Activated CD4-positive, alpha-beta T cell treated with anti-CD3 and anti-CD28 coated beads for 48 hours (primary cell): ENCODE measurements at places on chromosomes 3 and 15.

GRCh38 chr15:68205954-68206539, 915 bp upstream of the CALML4 start:
- DNase-seq = no peak

GRCh38 chr3:66195347-66195783, 25.4 kb upstream of the SLC25A26 start:
- peak; percentile 31 for DNase-seq

DNA sequence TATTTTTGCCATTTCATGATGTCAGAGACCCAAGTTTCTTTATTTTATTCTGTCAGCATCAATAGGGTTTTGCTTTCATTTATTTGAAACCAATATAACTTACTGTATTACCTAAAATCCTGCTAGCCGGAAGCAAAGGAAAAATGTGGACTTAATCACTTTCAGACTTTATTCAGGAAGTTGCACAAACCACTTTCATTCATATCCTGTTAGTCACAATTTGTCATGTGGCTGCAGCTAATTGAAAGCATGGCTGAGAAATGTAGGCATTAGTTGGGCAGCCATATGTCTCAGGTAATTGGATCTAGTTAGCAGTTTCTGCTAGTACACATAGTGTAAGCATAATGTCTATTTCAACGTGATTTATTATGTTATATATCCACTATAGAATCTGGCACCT, 462.3 kb upstream of the SGO1 start:
- no peak for DNase-seq

DNA sequence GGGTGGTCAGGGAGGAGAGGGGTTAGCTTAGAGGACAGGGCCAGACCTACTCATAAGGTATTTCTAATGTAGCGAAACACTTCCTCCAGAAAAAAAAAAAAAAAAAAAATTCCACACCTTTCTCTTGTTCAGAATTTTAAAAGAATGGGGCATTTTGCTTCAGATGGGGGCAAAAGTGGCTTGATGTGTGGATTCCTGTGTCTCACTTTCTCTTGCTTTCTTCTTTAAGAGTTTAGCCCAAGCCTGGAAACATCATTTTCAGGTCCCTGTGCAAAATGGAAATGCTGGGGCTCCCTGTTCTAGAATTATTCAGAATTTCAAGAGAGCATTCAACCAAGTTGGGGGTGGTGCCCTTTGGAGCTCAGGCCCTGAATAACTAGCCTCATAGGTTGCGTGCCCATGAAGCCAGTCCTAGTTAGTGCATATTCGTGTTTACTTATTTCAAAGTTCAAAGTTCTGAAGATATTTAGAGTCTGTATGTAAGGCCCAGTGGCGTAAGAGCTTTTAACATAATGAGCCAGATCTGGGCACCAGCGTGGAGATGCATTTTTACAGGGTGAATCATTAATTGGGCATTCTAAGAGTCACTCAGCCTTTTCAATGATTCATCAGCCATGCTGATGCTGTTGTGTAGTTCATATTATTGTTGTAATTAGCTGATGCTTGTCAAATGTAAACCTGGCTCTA, 104.5 kb downstream of the RPLP1 start:
- DNase-seq = no peak

DNA sequence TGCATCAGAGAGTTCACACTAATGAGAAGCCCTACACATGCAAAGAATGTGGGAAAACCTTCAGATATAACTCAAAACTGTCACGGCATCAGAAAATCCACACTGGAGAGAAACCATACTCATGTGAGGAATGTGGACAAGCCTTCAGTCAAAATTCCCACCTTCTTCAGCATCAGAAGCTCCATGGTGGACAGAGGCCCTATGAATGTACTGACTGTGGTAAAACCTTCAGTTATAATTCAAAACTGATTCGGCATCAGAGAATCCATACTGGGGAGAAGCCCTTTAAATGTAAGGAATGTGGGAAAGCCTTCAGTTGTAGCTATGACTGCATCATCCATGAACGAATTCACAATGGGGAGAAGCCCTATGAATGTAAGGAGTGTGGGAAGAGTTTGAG, 10.2 kb downstream of the ZNF619 start:
- no peak for DNase-seq

GRCh38 chr15:92123962-92124656, 269.6 kb upstream of the ST8SIA2 start:
- no peak for DNase-seq

DNA sequence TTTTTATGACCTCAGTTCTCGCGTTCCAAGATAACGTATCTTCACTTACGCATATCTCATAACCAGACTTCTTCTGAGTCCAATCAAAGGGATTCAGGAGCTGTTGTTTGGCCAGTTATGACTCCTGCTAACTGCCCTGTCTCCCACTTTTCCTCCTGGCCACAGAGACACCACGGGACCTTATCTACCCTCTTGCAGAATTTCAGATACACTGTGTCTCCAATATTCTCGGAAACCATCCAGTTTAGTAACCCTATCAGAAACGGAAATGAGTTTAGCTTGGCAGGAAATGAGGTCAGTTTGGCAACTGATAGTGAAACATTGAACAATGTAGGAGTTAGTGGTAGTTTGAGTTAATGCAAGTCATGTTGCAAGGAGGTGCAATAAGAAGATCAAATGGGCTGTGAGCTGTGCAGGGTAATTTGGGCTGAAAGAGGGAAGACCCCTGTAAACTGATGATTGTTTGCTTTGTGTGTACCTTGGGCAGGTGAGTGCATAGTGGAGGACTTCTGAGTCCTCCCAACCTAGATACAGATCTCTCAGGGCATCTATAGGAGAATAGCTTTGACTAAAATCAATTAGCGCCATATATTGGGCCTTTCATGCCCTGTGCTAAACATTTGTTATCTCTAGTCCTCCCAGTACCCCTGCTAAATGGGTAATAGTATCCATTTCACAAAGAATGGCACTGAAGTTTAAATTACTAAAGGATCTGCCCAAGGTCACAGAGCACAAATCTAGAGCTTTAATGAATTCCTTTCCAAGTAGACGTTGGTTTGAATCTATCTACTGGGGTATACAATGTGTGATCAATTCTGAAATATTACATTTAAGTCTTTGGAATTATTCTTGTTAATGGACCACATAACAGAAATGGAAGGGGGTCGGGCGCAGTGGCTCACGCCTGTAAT, 41.3 kb upstream of the PIK3CB start:
- DNase-seq = no peak

DNA sequence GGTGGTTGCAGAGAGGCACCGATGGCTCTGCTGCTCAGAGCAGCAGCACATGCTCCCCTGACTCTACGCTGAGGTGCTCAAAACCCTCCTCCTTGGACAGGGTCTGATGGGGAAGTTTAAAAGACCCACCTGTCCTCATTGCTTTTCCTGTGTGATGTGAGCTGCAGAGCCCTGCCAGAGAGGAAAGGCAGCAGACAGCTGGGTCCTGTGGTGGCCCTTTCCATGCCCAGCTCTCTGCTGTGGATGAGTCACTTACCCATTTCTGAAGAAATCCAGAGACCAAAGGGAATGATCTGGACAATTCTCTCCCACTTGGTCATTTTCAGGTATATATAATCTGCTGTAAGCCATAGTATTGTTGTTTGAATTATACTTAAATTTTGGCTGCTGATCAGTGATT, 121.7 kb downstream of the CHDH start:
- DNase-seq = no peak

- no peak for DNase-seq
Observed at GRCh38 chr3:140821493-140821892, 120.1 kb upstream of the SLC25A36 start.

DNA sequence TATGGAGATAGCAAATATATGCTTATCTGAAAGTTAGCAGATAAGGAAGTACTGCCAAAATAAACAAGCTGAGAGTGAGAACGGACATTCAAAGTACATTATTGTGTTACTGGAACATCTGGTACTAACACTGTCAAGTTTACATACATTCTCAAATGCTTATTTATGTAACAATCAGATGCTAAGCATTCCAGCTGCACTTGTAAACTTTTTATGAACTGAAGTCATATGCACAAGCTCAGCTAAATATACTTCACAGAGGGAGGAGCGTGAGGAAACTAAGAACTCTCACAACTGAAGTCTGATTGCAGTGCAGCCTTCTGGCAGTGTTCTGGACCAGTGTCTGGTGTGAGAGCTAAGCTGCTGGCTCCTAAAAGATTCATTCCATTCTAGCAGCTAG, 223.7 kb upstream of the NANOGP8 start:
- DNase-seq = no peak

- DNase-seq = no peak
Observed at GRCh38 chr3:34703053-34703452, 904.6 kb downstream of the PDCD6IP start.

GRCh38 chr3:42556089-42556632, 25.6 kb downstream of the SEC22C start:
- peak; percentile 32 for DNase-seq

GRCh38 chr3:39317571-39318169, 11.8 kb upstream of the CCR8 start:
- DNase-seq = no peak

DNA sequence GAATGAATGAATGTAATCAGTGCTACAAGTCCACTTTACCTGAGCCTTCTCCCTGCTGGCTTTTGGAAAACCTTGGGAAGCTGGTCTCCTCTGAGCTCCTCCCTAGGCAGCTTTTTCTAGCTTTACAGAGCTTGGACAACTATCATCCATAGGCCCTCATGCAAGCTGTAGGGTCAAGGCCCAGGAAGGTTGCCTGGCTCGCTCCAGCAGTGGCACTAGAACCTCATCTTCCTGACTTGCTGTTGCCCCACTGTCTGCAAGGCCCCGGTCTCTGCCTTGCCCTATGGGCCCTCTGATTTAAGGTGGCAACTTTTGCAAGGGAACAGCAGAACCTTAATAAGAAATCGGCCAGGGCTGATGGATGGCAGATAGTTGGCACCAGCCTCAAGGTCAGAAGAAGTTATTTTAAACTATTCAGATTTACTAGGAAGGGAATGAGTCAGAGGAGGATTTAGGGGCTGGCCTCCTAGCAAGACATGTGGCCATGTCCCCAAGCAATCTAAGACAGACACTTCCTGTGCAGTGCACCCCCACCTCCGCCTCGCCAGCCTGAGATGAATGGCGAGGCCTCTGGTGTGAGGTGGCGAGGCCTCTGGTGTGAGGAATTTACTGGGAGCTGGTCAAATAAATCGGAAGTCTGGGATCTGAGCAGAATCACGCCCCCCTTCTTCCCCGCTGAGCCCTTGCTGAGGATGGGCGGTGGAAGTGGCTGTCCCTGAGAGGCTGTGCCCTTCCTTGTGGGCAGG, 180.8 kb downstream of the MEGF11 start:
- DNase-seq = no peak

DNA sequence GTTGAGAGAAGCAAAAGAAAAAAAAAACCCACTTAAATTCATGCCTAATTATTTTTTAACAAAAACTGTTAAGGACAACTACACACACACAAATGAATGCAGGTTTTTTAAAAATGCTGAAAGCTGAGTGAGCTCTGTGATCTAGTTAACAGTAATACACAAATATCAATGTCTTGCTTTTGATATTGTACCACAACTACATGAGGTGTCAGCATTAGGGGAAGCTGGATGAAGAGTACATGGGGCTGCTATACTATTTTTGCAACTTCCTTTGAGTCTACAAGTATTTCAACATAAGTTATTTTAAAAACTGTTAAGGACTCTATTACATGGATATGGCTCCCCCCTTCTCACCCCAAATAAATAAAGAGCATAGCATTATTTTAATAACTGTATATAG, 44.7 kb downstream of the SUCLG2 start:
- DNase-seq = no peak

GRCh38 chr3:4849136-4849535, 130.1 kb upstream of the BHLHE40 start:
- no peak for DNase-seq

DNA sequence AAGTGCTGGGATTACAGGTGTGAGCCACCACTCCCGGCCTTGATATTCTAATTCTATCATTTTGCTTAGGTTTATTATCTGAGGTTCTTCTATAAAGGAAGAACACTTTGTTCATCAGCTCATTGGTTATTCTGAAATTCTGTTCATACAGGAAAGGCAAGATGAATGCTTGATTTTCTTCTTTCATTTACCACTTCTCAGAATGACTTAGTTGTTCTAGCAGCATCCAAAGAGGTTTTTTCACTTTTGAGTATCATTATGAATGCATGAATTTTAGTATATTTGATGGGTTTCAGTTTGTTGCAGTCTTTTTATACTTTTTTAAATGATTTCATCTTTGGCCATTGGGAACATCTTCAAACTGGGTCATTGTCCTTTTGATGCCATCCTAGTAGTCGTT, 51.8 kb downstream of the RNF111 start:
- DNase-seq = no peak

- no peak for DNase-seq
Observed at GRCh38 chr3:68288085-68288484, 633.7 kb upstream of the SUCLG2 start.

DNA sequence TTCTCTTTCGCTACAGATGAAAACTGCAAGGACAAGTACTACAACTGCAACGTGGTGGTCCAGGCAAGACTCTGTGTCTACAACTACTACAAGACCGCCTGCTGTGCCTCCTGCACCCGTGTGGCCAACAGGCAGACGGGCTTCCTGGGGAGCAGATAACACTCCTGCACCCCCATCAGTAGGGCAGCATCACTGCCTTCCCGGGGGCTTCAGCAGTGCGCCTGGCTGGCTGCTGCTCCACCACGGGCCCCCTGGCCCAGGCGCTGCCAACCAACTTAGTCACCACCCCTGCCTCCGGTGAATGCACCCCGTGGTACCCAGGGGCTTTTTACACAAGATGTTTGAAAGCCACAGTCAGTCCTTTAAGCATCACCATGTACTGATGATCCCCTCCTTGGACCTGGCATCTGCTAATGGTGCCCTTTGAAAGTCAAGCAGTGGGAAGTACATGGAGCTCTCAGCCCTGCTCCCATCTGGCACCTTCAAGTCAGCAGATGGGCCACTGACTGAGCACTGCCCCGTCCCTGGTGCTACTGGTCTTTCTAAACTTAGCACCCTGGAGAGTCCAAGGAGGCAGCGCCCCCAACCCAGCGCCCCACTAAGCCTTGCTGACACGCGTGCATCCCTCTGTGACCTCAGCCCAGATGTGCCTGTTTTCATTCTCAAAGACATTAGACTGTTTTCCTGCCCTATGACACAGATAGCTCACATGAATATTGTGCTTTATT, 33.0 kb upstream of the NR2E3 start:
- DNase-seq = no peak

- no peak for DNase-seq
Observed at GRCh38 chr15:68410466-68411342, 21.3 kb downstream of the ITGA11 start.

GRCh38 chr3:16061491-16061890, 113.0 kb upstream of the GALNT15 start:
- no peak for DNase-seq

GRCh38 chr15:48647962-48648361, 2.5 kb upstream of the FBN1 start:
- DNase-seq = no peak

GRCh38 chr15:50146632-50147031, 27.6 kb upstream of the ATP8B4 start:
- no peak for DNase-seq

- DNase-seq = no peak
Observed at GRCh38 chr3:18217507-18218174, 207.5 kb downstream of the SATB1 start.

- peak; percentile 19 for DNase-seq
Observed at GRCh38 chr3:10883478-10884234, 67.6 kb downstream of the SLC6A11 start.
